ENCODE measurements at places on chromosomes 4 and X.

- no peak for DNase-seq
Measured at GRCh38 chrX:13015536-13016236, 28.7 kb downstream of the FAM9C start.

DNA sequence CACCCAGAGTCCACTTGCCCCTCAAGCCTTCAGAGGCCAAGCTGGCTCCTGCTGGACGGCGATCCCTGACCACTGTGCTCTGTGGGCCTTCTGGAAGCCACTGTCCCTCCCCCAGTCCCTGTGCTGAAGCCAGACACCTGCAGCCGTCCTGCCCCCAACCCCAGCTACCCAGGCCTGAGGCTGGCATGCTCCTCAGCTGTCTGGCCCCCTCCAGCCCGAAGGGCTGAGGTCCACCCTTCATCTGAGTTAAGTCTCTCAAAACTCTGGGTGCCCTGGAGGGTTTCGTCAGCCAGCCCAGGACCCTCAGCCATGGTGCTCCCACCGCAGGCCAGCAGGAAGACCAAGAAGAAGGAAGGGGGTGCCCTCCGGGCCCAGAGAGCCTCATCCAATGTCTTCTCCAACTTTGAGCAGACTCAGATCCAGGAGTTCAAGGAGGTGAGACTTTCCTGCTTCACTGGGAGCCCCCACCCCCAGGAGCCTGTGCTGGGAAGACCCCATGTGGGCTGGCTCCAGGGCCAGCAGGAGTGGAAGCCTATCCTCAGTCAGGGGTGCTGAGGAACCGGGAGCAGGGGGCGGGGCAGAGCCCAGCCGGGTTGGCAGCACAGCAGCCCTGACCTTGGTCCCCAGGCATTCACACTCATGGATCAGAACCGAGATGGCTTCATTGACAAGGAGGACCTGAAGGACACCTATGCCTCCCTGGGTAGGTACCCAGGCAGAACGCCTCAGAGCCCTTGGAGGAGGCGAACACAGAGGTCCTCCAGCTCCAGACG, 4.2 kb downstream of the MYL5 start:
- no peak for DNase-seq

DNA sequence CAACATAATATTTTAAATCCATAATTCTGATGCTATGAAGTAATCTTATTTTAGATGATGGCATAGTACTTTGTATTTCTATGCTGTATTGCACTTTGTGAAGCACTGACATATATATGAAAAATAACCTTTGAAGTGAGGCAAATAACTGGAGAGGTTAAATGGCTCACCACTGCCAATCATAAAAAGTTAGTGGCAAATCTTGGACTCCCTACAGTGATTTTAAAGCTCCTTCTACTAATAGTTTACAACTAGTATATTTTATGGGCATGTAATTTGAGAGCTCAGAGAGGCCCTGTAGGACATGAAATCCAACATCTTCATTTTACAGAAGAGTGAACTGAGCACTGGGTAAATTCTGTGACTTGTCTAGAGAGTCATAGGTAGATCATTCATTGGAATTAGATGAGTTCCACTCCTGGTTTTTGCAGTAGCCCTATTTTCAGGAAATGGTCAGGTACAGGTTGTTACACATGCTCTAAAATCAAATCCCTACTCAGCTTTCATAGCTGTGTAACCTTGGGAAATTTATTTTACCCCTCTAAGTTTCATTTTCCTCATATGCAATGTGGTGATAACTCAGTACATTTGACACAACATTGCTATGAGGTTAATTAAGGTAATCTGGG, 804 bp upstream of the GC start:
- no peak for DNase-seq

- no peak for DNase-seq
Measured at GRCh38 chr4:158915683-158916241, 146.9 kb downstream of the FNIP2 start.

GRCh38 chr4:74378573-74378972, 13.6 kb downstream of the EREG start:
- no peak for DNase-seq
